Kidney glomerular epithelial cell (primary cell): ENCODE measurements at places on chromosomes 3 and 15.

- peak; percentile 7 for DNase-seq
These were observed 8.2 kb downstream of the TRNT1 start for GRCh38 chr3:3134750-3135448.

DNA sequence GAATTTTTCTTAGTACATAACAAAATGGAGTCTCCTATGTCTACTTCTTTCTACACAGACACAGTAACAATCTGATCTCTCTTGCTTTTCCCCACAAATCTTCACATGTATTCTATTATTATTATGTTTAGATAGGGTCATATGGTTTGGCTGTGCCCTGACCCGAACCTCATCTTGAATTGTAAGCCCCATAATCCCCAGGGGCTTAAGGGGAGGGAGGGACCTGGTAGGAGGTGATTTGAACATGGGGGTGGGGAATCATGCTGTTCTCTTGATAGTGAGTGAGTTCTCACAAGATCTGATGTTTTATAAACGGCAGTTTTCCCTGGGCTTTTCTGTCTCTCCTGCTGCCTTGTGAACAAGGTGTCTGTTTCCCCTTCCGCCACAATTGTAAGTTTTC lies 86.7 kb upstream of the SELENOK start:
- DNase-seq, result no peak

- DNase-seq, result no peak
These were observed 46.5 kb downstream of the ADPGK start for GRCh38 chr15:72737061-72737460.

DNA sequence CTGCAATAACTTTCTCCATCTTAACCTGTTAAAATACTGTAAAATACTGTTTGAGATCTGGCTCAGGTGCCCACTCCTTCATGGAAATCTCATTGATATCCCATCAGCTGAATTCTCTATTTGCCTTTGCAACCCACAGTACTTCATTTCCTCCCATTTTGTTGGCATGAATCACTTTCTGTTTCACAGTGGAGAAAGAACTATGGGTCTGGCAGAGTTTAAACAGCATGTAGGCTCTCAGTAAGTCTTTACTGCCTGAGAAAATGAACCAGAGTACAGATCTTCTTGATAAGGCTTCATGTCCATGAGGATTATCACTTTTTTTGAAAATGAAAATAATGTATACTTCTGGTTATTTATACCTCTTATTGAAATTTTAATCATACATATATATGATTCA lies 245.9 kb downstream of the NAALADL2 start:
- no peak for DNase-seq

DNA sequence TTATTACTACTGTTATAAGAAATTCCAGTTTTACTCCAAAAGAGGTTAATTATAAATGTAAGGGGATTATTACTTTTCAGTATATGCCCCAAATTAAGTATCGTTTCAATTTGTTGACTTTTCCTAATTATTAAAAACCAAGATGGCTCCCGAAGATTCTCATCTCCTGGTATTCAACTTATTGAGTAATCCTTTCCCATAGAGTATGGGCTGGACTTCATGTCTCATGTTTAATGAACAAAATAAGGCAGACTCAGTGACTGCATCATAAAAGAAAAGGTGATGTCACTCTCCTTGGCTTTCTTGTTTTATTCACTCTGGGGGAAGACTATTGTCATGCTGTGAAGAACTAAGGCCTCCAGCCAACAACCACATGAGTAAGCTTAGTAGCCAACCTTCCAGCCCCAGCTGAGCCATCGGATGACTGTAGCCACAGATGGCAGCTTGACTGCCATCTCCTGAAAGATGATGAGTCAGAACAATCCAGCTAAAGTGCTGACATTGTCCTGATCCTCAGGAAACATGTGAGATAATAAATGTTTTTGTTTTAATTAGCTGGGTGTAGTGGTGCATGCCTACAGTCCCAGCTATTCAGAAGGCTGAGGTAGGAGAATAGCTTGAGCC lies 17.3 kb downstream of the IGF2BP2 start:
- DNase-seq, result peak; percentile 59

DNA sequence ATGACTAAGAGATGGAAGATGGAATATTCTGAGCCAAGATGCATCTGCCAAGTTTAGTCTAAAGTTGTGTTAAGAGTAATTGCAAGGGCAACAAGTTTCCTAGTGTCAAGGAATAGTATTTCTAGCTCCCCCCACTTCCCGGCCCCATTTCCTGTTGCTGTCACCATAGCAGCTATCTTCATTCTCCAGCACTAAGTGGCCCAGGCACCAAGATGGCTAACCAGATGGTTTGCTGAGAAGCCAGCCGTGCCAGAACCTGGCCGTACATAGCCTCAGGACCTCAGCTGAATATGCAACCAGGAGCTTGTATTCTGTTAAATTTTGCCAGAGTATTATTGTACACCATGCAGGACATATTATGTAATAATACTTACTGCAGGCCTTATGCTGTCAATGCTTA lies 108.8 kb upstream of the UMPS start:
- DNase-seq, result no peak

DNA sequence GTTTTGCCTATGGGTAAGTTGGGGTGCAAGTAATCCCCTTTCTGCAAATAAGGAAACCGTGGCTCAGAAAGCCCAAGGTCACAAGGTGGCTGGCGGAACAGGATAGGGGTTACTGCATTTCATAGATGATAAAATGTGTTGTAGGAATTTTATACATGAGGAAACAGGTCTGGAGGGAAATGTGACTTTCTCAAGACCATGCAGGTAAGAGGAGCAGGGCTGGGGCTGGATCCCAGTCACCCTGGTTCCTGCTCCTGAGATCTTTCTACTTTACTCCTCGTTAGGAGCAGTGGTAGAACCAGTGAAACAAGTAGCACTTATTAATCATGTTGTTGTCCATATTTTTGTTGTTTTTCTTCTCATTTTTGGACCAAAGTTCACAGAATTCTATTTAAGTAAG lies 63.2 kb downstream of the SSUH2 start:
- DNase-seq, result no peak

DNA sequence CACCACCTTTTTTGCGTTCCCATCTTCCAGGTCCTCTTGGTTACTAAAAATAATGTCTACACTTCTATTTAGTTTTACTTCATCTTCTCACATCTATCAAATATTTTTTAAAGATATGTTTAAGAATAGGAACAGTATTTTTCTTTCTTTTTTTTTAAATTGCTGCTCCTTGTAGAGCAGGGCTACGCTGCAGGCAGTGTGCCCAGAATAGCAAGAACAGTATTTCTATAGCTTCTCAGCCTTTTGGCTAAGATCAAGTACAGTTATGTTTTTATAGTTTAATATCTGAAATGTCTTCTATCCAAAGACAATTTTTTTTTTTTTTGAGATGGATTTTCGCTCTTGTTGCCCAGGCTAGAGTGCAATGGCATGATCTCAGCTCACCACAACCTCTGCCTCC lies 73.0 kb downstream of the MYO9A start:
- no peak for DNase-seq

DNA sequence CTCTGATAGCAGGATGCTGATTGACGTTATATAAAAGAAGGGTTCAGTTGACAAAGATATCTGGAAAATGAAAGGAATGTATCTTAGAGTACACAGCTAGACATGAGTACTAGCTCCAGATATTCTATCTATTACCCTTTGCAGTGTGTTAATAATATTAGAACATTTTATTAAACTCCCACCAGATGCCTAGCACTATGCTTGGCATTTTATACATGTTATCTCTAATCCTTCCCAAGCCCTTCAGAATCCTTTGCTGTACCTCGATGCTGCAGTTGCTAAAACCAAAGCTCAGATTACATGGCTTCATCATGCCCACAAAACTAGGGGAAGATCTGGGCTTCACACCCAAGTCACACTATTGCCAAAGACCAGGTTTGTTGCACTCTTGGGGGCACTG lies 350.1 kb upstream of the AZI2 start:
- no peak for DNase-seq

DNA sequence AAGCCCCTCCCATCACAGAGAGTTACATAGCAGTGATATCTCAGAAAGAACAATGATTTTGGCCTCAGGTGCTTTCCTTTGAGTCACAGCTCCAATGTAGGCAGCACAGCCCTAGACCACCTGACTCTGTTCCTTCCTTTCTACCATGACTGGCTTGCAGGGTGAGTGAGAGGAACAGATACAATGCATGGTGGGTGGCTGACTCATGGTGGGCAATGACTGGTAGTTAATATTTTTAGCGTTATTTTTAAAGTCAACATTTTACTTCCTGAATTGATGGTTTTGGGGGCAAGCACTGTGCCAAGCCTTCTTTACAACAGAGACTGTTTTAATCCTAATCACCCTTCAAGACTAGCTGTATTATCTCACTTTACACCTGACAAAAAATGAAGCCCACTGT lies 32.8 kb upstream of the ST3GAL6 start:
- no peak for DNase-seq

- DNase-seq, result no peak
These were observed 11.6 kb downstream of the TAMM41 start for GRCh38 chr3:11835028-11835639.

DNA sequence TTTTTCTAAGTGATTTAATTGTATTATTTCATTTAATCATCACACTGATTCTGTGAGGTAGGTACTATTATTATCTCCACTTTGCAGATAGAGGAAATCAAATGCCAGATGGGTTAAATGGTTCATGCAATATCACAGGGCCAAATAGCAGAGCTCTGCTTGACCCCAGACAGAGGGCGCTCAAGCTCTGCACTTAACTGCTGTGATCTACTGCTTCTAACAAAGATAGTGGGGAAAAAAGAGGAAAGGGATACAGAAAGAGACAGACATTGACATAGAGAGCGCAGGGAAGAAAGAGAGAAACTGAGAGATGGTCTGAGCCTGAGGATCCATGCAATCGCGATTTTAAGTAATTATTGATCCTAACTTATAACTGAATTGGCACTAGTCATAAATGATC lies 279.1 kb upstream of the THRB start:
- DNase-seq, result peak; percentile 44

- DNase-seq, result no peak
These were observed 2.8 kb downstream of the EFHB start for GRCh38 chr3:19931180-19931692.

DNA sequence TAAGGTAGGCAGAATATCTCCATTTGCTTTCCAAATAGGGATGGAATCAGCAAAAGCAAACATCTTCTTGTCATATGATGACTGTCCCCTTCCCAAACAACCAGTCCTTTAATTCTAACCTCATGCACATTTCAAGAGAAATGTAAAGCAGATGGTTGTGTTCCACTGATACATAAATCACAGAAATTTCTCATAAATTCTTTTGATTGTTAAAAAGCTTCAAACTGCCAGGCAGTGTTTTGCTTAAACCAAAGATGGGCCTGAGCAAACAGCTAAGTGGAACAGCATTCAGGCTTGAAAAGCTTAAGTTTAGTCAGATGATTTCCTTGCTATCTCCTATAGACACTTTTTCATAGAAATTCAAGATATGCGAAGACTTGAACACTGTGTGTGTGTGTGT lies 74.3 kb upstream of the SOX2 start:
- DNase-seq, result no peak

- peak; percentile 50 for DNase-seq
These were observed 95.7 kb downstream of the NEDD4 start for GRCh38 chr15:55897560-55898336.

DNA sequence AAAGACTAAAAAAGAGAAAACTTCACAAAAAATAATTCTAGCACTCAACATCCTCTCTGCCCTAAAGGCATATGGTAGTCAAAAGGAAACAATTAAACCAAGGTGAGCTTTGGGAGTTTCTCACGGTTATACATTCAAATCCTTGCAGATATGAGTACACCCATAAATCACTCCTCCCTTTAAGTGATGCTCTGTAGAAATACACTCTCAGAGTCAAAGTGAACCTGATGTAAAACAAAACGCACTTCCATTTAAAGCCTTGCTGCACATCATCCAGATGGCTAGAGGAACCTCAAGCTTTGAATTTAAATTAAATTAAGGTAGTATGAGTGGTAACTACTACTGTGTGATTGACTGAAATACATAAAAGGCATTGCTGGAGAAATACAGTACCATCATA lies 36.0 kb upstream of the AADAC start:
- DNase-seq, result no peak

DNA sequence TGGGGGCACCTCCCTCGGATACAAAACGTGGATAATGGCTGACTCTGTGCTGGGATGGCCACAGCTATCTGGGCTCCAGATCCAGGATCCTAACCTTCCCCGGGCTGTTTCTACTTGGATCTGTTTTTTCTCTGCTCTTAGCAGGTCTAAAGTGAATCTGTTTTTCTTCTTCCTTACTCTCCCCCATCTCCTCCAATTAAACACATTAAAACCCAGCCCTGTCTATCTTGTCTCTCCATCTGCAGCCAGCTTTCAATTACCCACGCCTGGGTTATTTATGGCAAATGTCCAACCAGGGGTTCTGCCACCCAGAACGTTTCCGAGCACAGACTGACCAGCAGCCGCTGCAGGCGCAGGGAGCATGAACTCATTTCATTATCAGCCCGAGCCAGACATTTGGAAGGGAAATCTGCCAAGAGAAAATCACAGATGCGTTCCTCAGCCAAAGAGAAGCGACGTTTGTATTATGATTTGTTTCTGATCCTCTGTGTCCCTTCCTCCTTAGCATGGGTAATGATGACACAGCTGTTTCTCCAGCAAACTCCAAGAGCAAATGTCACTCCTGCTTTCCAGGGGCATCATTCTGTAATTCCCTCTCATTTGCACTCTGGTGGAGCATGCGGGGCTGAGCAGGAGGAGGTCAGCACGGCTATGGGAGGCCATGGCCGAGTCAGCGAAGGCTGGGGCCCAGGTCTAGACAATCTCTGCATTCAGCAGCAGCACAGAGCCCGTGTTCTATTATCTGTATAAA lies 42.0 kb downstream of the UMPS start:
- peak; percentile 80 for DNase-seq

DNA sequence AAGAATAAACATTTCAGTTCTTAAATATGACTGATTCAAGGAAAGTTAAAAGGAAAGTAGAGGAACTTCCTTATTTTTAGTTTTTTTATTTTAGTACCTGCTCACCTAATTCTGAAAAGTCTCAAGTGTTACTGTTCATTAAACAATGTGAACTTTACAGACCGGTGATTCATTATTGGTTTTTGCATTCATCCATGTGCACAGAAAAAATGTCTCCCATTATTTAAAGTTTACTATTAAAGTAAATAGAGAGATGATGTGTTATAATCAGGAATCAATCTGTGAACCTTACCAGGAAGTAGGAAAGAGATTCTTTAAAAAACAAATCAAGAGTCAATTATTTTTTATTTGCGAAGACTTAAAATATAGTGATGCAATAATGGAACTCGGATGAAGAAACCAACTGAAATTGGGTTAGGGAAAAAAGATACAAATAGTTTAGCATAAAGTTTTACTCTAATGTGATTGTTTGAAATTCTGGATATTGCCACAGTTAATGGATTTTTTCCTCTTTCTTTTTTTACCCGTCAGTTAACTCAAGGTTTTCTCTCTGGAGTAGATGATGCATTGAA lies 119.4 kb upstream of the SAMMSON start:
- peak; percentile 25 for DNase-seq

GRCh38 chr3:134085034-134085775 lies 55.5 kb upstream of the SLCO2A1 start:
- DNase-seq, result no peak

- DNase-seq, result no peak
These were observed 590.5 kb upstream of the NAALADL2 start for GRCh38 chr3:174268586-174268985.

- DNase-seq, result no peak
These were observed 110.1 kb upstream of the CLSTN2 start for GRCh38 chr3:139824864-139825263.
